ENCODE measurements at places on chromosomes 7 and 10.
A peak's percentile ranks its signal among the peaks of the same experiment; 100 is the strongest.

DNA sequence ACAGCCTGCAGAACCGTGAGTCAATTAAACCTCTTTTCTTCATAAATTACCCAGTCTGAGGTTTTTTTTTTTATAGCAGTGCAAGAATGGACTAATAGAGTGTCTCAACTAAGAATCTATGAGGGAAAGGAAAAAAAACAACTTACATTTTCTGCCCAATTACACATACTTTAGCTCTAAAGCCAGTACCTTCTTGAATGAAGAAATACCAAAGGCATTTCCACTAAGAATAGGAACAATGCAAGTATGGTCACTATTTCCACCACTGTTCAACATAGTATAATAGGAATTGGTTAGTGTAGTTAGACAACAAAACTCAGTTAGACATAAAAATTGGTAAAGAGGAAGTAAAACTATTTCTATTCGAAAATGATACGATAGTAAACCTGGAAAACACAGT is 37.6 kb downstream of the MICU1 start:
- DNase-seq: no peak

- no peak for DNase-seq
Observed at GRCh38 chr7:37218956-37219355, 229.7 kb downstream of the ELMO1 start.

- no peak for DNase-seq
Observed at GRCh38 chr7:28389504-28390395, 22.6 kb upstream of the CREB5 start.

DNA sequence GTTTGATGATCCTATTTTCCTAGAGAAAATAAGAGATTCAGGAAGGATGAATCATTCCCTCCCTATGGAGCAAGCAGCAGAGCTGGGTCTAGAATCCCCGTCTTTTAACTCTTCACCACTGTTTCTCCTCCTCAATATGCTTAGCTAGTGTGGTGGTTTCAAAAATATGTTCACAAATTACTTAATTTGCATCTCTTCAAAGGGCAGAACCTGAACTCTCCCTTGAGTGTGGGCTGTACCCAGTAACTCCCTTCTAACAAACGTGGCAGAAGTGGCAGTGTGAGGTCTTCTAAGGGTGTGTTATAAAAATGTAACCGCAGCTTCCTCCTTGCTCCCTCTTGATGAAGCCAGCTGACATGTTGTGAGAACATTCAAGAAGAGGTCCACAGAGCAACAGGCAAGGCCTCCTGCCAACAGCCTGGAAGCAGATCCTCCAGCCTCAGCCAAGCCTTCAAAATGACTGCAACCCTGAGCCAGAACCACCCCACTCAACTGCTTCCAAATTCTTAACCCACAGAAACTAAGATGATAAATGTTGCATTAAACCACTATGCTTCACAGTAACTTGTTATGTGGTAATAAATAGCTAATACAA is 36.6 kb downstream of the SRPK2 start:
- no peak for DNase-seq

DNA sequence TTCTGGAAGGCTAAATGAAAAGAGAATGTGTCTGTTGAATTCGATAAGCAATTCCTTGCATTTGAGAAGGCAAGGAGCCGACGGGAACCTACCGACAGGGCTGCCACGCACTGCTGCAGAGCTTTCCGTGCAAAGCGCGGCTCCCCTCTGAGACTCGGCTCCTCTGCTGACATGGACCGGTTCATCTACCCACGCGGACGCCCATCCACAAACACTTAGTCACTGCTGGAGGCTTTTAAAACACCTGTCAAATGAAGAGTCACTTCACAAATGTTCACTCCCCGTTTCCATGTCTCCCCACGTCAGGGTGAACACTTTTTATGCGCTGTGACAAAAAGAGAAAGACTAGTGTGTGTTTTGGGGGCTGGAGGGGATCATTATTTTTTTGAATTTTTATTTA is 32.0 kb downstream of the AMZ1 start:
- DNase-seq: peak; percentile 82

DNA sequence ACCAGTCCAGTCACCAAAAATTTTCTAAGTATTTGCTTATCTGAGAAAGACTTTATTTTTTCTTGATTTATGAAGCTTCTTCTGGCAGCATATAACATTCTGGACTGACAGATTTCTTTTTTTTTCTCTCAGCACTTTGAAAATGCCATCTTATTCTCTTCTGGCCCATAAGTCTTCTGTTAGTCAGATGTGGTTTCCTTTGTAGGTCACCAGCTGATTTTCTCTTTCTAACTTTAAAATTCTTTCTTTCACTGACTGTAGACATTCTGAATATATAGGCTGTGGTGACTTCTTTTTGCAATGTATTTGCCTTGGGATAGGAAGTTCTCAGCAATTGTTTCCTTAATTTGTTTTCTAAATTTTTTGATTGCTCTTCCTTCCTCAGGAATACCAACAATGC is 172.5 kb downstream of the CCDC7 start:
- DNase-seq: no peak

DNA sequence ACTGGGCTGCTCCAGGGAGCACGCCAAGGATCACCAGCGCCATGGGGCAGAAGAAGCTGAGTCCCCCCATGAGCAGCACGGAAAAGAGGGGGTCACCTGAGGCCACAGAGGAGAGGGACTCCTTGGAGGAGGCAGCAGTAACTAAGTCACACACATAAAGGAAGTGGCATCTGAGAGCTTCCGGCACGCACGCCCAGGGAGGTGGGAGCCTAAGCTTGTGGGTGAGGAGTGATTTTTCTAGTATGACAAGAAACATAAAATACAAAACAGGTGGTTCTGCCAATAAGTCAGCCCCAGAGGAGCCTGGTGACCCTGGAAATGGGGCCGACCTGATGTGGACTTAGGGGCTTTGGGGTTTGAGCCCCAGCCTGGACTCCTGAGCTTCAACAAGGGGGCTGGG is 60.8 kb downstream of the CARD11 start:
- DNase-seq: no peak

- DNase-seq: no peak
Observed at GRCh38 chr7:12222889-12223579, 11.9 kb downstream of the TMEM106B start.

DNA sequence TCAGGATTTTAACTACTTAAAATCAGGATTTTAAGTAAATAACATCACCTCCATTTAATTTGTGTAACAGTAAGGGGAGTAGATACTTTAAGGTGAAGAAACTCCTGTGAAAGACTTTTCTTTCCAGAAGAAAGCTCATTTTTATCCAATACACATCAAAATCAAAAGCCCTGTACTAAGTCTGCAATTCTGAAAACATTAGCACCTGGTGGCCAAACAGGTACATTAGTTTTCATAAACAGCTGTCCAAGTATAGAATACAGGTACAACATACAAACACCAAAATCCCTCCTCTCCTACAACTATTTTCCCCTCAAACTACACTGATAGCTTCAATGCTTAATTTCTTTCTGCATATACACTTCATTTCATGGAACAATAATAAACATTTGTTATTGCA is 22.9 kb downstream of the FAM3C start:
- no peak for DNase-seq

- DNase-seq: no peak
Observed at GRCh38 chr7:131249003-131249402, 78.7 kb upstream of the MKLN1 start.

- DNase-seq: no peak
Observed at GRCh38 chr10:9149134-9149533, 1094.6 kb downstream of the GATA3 start.

DNA sequence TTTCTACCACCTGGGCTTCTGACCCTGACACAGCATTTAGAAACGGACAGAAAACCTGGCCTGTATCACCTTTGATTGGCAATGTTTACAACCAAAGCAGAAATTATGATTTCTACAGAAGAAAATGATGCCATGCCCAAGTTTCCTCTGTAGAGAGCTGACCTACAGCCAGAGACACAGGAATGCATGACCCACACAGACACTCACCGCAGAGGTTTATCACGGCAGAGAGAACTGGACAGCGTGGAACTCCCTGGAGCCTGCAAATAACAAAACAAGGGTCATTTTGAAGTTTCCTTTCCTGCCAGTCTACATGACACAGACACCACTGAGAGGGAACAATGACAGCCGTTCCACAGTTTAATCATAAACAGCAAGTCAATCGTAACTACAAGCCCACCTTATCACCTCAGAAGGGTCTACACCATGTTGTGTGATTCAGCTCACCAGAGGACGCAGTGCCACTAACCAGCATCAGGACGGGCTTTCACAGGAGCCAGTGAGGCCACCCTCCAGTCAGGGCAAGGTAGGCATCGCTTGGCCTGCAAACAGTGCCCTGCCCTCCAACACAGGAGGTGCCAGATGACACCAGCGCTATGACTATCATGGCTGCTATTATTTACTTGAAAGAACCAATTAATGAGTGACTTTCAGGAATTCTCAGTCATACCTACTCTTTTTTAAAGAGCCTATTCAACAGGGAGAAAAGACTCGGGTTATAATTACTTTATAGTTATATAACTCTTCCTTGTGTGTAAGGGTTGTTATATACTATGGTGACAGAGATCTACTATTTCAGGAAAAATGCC is 139.9 kb downstream of the TNS3 start:
- DNase-seq: no peak

DNA sequence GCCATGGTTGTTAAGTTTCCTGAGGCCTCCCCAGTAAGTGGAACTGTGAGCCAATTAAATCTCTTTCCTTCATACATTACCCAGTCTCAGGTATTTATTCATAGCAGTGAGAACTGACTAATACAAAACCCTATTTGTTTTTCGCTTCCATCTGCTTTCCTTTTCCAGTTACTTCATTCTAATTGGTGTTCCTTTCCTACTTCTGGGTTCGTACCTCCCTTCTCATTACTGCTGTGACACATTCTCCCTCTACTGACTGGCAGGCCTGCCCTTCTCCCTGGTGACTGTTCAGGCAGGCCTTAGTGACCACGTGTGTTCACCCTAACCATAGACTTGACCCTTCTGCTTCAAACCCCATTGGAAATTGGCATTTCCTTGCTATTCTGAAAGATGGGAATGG is 37.7 kb downstream of the MTURN start:
- DNase-seq: no peak

GRCh38 chr7:30363778-30364563 is 79.6 kb downstream of the ZNRF2 start:
- no peak for DNase-seq

DNA sequence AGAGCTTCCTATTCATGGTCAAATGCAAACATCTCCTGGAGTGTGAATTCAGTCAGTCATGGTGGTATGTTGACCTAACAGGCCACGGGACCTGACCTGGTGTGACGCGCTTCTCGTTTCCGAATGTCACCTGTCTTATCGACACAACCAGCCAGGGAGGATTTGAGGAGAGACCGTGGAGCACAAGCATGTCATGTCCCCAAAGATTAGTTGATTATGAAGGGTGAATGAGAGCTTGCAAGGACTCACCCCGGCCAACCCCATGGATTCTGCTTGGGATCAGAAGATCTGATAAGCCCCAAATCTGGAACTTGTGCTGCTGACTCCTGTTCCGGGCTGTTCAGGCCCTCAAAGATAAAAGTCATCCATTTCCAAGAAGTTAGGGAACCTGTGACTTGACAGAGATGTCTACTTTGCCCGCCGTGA is 10.5 kb downstream of the ADRA2A start:
- DNase-seq: no peak

DNA sequence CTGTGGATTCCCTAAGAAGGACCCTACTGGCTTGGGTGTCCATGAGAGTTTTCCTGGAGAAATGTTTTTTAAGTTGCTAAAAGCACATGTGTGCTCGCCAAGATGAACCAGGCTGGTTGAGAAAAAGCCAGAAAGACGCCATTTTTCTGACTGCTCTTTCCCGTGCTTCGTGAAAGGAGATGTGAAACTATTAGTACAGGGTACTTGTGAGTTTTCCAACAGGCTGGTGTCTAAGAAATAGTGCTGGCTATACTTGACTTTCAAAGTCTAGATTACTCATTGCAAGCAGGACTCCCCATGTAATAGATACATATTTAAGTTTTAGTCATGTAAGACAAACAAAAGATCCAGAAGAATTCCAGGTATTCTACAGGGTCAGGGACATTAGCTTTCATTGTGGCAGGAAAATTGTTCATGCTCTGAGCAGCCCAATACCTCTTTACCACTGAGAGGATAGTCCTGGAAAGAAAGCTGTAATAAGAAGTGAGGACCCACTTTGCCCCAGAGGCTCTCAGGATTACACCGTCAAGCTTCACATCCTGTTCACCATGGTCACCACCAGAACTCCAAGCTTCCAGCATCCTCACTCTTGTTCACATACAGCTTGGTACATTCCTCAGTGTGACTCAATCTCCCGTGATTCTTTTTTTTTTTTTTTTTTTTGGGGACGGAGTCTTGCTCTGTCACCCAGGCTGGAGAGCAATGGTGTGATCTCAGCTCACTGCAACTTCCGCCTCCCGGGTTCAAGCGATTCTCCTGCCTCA is 43.8 kb upstream of the ICA1 start:
- no peak for DNase-seq

- DNase-seq: no peak
Observed at GRCh38 chr10:111295788-111296187, 219.0 kb downstream of the ADRA2A start.
